ENCODE measurements at places on chromosomes 6 and 20.

DNA sequence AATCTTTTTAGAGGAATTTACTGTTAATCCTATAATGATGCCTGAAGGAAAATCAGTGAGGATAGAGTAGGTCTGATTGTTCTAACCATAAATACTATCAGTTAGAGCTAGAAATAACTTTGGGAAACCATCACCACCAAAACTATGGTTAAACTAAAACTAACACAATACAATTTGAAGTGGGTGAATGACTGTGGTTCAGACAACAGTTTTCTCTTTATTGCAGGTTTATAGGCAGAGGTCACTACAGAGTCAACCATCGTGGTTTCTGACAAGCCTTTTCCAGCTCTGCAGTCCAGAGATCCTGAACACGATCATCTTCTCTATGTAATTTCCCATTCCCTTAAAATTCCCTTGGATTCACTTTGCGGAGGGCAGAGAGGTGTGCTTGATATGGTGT, 134.3 kb downstream of the IBTK start:
- DNase-seq = no peak

GRCh38 chr6:15779726-15780125, 116.9 kb upstream of the DTNBP1 start:
- no peak for DNase-seq

- DNase-seq = no peak
Measured at GRCh38 chr6:106773522-106773921, 144.1 kb downstream of the QRSL1 start.

GRCh38 chr20:6558341-6558740, 209.1 kb upstream of the BMP2 start:
- DNase-seq = no peak

DNA sequence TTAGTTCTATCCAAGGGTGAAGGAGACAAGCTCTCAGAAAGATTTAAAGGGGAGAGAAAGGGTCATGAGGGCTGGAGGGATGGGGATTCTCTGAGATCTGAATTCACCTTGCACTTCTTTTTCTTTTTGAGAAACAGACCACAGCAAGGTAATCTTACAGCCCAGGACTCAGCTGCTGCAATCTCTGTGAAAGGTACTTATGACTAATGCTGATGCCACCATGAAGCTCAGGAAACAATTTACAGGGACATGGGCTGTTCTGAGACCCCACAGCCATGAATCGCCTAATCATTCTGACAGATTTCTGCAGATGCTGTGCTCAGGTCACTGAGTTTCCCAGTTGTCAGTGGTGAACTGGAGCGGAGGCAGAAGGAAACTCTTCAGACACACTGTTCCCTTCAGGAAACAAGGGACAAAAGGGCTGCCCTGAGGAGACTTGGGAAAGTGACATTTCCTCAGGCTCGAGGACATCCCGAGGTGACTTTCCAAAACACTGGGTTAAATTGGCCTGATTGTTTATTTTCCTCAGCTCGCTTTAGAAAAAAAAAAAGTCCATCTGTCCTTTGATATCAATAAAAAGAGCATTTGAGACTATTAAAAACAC, 103.8 kb upstream of the PLCB4 start:
- peak; percentile 40 for DNase-seq

- no peak for DNase-seq
Measured at GRCh38 chr6:150352321-150353296, 16.2 kb upstream of the IYD start.

DNA sequence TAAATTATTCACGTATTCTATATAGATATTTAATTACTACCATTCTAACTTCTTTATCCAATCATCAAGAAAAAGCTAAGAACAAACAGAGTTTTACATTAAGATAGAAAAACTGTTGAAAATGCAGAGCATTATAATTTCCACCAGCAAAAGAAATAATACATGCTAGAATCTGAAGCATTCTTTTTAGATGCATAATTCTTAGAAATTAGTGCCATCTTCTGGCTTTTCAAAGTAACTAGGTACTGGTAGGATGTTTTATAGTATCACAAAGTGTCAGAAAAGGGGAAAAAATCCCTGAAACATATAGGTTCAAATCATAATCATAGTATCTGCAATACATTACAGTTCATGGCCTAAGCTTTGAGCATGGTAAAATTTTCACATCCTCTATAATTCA, 178.9 kb downstream of the PHF3 start:
- DNase-seq = no peak

DNA sequence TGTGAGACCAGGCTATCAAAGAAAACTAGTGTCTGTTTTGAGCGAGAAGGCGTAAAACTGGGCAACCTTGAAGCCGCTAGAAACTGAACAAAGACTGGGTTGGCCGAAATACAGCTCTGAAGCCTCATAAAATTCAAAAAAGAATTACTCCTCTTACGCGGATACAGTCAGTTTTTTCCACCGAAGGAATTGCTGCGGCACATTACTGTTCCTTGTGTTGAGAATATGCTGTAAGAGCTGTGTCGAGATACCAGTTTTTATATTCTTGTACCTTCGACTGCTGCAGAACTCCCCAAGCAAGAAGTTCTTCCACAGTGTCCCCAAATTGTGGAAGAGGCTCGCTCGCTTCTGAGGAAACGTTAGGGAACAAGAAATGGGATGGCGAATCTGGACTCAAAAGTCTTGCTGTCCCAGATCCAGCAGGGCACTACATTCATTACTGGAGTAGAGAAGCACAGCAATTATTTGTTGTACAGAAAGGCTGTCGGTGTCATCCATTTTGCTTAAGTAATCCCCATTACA, 523 bp upstream of the COX7A2 start:
- no peak for DNase-seq

DNA sequence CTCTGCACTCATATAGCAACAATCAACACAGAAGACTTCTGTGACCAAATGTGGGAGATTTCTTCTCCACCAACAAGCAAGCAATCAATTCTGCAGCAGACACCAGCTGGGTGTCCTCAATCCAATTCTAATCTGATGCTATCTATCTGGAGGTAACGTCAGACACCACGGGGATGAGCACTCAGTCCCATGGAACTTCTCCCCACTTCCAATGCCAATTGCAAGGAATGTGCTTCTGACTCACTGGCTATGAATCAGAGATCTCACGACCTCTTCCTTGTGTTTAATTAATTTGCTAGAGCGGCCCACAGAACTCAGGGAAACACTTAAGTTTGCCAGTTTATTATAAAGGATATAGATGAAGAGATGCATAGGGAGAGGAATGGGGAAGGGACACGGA, 103.5 kb upstream of the SIRPG start:
- no peak for DNase-seq

DNA sequence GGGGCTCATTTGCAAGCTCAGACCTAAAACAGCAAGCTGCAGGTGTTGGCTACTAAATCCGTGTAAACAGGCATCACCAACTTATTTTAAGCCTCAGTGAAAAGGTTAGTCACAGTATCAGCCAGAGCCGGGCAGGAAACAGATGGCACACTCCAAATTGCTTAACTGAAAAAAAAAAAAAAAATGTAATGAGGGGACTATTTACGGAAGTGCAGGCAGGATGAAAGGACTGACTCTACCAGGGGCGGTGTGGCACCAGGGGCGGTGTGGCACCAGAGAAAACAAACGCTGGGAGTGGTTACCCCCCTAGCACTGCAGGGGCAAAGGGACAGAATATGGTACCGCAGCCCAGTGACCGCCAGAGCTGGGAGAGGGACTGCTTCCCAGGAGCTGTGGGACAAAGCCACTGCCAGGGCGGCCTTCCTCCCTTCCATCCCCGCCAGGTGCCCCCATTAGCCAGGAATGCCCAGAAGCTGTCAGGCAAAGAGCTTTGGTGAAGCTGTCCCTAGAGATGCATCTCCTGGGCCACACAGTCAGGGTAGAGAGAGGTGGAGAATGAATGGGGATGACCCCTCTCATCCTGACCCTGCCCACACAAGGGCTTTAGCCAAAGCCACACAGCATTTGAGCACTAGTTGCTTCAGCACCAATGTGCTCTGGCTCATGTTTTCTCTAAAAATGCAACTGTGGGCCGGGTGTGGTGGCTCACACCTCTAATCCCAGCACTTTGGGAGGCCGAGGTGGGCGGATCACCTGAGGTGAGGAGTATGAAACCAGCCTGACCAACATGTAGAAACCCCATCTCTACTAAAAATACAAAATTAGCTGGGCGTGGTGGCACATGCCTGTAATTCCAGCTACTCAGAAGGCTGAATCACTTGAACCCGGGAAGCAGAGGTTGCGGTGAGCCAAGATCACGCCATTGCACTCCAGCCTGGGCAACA, 39.6 kb upstream of the GFOD1 start:
- DNase-seq = peak; percentile 87

DNA sequence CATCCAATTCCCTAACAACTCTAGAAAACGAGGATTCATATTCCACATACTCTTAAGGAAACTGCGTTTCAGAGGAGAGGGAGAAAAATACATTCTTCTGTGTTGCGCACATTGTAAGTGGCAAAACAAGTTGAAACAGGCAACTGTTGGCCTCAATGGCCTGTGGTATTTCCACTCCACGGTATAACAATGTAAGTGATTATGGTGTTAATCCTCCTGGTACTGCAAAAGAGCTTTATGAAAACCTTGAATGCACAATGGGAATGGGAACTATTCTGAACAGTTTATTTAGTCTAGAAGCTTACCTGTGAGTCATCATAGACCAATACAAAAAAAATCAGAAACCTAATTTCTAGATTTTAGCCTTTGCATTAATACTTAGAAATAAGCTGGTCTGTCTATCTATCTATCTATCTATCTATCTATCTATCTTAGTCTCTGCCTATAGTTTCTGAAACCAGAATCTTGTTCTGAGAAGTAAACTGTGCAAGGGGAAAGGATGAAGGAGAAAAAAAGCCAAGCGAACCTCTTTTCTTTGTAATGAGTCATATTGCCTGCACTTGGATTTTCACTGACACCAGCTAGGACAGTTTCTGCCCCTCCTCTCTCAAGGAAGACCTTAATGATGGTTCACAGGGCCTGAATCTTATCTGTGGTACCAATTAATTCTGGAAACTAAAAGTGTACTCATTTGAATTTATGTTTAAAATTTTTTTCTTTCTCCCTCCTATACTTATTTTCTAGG, 101.5 kb downstream of the RNF144B start:
- DNase-seq = no peak

DNA sequence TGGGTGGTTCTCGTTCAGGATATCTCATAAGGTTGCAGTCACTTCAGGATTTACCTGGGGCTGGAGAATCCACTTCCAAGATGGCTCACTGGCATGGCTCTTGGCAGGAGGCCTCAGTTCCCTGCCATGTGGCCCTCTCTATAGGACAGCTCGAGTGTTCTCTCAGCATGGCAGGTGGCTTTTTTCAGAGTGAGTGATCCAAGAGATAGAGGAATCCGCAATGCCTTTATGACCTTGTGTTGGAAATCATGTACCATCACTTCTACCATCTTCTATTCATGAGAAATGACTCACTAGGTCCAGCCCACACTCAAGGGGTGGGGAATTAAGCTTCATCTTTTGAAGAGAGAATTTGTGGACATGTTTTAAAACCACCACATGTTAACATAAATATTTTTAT, 37.8 kb downstream of the PPP1R16B start:
- no peak for DNase-seq

DNA sequence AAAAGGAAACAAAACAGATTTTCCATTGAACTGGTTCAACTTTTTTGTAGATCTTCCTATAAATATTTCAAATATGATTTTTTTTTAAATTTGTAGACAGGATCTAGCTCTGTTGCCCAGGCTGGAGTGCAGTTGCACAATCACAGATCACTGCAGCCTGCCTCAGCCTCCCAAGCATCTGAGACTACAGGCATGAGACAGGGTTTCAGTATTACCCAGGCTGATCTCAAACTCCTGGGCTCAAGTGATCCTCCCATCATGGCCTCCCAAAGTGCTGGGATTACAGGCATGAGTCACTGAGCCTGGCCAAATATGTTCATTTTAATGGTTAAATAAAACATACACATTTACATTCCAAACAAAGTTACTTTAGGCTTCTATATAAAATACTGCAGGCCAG, 33.6 kb downstream of the SAMHD1 start:
- DNase-seq = no peak

DNA sequence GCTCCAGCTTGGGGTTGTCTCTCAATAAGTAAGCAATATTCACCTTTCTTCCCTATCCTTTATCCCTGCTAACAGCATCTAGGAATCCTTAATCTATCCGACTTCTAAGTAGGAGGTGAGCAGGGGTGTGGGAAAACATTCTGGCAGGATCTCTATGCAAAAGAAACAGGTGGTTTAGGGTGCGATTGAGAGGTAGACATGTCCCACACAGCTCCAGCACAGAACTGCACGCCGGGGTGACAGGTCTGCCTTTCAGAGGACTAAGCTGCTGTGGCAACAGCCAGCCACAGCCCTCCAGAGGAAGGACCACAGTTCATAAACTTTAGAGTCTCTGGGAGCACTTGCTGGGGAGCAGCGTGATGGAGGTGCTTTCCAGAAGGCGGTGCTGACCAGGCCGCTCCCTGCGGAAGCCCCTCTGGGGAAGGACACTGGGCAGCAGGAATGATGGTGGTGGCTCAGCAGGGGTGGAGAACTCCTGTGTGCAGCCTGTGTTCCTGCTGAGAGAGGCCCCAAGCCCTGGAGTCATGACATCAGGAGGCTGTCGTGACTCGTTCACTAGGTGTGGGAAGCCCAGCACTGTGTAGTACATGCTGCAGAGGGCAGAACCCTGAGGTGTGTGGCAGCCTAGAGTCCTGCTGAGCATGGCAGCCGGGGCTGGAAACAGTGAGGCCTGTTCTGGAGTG, 509.6 kb downstream of the PRKN start:
- DNase-seq = no peak

DNA sequence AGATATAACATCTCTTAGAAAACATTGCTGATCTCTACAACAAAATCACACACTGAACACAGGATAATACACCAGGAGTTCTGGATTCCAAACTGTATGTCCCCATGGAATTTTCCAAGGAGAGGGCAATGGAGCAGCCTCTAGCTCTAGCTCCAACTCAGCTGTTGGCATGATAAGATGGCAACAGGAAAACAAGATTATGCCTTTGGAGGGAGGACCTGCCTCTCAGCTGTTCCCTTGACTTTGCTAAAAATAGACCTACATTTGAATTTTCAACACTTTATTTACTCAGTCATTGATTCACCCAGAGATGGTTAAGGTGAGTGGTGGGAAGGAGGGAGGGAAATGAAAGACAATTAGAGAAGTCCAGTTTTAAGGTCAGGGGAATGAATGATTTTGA, 246.7 kb downstream of the ALDH8A1 start:
- DNase-seq = no peak

DNA sequence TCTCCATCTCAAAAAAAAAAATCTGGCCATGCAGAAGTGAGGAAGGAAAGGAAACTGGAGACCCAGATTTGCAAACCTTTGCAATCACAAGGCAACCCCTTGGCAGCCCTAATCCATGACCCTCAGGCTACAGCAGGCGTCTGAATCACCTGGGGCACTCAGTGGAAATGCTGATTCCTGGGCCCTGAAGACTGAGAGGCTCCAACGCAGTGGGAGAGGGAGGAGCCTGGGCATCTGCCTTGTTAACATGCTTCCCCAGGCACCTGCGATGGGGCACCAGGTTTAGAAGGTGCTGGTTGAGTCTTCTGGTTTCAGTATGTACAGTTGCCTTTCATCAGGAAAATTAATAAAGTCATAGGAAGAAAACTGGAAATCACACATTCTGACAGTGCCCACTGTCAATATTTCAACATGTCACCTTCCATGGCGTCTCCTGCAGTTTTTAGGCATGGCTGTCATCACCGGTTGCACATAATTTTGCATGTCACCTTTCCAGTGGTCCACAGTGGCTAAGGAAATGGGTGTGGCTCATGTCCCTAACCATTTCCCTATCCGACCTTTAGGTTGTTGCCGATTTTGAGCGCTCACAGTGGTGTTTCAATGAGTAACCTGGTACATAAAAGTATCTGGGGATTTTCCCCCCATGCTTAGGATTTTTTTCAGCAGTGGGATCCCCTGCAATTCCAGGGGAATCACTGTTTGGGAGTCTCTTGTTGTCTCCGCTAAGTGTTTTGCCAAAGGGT, 56.9 kb downstream of the PREX1 start:
- no peak for DNase-seq
